ENCODE measurements at places on chromosomes 7 and 10.

DNA sequence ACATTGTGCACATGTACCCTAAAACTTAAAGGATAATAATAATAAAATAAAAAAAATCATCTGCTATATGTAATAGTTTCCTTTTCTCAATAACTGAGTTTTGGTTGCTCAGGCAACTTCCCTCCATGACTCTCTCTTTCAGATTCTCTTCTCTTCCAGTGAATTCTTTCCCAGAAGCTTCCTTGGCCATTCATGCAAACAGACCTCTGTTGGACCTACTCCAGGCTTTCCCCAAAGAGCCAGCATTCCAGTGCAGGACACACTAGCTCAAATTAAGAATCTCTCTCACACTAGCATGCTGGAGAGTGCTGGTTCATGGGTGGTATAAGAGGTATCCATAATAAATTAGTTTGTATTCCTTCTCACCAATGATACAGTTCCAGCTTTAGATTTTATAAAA is 31.0 kb upstream of the ZEB1 start:
- no peak for DNase-seq

DNA sequence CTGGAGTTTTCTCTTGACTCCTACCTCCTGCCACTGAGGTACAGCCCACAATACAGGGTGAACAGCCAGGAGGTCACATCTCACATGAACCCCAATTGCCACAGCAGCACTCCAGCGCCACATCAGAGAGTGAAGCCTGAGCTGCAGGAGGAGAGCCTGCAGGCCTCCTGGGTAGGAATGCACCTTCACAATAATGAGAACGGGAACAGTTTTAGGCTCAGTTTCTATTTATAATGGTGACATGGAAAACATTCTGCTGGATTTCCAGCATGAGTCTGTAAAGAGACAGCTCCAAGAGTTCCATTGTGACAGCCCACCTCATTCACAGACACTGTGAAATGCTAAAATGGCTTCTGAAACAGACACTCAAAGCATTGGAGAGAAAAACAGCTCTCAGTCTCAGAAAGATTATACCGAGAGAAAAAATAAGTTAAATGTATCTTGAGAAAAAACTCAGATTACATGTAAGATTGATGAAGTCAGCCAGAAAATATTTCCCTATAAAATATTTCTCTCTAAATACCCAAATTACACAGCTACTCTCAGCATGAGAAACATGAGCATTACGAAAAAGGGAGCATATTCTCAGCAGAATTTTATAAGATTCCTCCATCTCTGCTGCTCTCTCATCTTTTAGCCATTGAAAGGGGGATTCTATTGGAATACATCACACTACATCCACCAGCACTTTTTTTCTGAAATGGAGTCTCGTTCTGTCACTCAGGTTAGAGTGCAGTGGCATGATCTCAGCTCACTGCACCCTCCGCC is 11.3 kb downstream of the ZNF680 start:
- no peak for DNase-seq

DNA sequence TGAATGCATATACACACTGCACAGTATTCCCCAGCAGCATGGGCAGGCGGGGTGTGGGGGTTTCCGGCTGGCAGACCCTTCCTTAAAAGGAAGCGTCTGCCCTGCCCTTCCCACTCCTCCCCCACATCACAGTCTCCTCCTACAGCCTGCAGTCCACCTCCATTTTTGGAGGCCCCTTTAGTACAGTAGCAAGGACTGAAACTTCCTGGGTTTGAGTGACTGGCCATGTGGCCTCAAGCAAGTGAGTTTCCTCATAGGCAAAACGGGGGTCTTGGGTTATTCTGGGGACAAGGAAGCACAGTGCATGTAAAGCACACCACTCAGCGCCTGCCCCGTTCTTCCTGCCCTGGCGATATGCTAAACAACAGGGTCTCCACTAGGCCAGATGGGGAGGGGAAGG is 62.1 kb upstream of the COL13A1 start:
- DNase-seq, result no peak

DNA sequence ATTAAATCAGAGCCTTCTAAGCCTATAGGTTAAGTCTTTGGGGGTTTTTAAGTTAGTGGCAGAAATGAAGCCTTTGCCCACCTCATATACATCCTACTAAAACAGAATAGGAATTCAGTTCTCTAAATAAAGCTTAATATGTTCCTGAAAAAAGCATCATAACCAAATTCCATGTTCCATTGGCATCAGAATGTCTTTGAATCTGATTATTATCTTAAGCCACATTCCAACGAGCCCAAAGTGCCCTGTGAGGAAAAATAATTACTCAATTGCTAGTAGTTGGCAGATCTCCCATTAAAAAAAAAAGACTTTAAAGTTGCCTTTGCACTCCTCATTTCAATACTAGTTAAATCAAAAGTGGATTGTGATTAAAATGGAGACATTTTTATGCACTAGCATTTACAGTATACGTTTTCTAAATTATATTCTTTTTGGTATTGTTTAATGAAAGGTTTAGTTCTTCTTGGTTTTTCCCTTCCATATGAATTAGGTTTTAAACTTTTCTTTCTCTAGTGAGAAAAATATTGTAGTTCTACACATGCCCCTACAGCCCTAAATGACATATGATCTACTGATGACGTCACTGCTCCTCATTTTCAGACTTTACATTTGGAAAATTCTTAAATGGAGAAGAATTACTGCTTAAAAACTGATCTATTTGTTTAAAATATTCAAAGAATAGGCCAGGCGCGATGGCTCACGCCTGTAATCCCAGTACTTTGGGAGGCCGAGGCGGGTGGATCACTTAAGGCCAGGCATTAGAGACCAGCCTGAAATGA is 54.3 kb upstream of the CABCOCO1 start:
- DNase-seq, result no peak

DNA sequence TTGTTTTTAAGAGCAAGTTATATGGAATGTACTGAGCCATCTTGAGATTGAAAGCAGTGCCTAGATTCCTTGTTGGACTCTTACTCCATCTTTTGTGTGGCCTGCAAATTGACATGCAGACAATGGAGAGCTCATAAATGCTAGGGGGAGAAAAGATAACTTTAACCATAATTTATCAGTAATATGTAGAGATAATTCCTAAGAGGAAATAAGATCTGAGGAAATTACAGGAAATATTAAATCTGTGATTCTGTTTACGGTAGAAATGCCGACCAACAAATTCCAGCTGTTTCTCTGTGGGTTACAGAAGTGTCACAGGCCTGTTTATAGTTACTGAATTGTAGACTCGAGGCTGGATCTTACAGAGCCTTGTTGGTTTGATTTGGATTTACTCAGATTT is 348.0 kb downstream of the SUGCT start:
- no peak for DNase-seq

DNA sequence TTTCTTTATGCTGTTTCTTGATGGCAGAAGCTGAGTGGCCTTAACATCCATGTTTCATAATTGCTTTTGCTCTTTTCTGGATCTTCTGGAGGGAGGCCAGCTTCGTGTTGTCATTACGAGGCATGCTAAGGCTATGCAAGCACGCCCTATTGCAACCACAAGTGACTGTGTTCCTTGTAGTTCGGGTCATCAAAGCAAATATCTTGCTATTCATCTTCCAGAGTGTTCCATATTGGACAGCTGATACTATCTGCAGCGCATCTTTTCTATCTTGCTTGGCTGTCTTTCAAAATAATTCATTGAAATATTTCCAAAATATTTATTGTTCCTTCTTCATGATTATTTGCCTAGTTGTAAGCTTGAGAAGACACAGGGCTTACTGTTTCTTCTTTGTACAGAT is 5.0 kb downstream of the EPHB6 start:
- DNase-seq, result no peak

All from hematopoietic multipotent progenitor cell treated with erythropoietin and hydrocortisone succinate and interleukin-3 and kit ligand, for 15 days (in vitro differentiated cells).